Kidney (tissue), 22 donors: ENCODE measurements at places on chromosomes 7 and 10.

- no peak for DNase-seq
Observed at GRCh38 chr7:17661982-17662585, 278.2 kb downstream of the SNX13 start.

DNA sequence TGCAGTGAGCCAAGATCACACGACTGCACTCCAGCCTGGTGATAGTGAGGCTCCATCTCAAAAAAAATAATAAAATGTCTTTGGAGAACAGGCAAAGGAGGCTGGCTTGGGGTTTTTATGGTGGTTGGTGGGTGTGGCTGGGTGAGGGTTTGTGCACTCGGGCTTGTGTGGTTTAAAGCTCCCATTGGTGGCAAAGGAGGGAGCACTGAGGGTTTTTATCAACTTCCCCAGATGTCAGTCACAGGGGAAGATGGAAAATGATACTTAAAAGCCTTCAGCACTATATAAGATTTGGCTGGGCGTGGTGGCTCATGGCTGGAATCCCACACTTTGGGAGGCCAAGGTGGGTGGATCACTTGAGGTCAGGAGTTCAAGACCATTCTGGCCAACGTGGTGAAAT is 16.3 kb upstream of the RNF216 start:
- DNase-seq, result no peak

DNA sequence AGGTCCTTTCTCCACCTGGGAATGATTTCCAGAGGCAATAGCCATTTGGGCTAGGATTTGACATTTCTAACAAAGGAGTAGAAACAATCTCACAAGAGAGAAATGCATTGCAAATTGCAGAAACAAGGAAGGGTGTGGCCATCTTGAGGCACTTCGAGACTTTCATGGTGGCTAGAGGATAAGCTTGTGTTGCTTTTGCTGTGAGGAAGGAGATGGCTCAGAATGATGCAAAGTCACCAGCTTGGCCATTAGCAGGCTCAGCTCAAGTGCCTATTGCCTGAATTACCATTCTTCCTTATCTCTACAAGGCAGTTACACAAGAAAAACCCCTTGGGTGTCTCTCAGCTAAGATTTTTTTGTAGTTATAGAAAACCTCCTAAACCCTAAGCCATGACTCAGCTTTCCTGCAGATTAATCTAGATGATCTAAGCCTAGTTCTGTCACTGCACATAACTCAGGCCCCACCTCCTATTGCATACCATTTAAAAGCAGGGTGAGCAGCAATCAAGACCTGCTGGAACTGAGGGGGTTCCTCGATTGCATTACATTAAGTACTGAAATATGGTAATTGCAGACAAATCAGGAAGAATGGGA is 683.1 kb downstream of the NRG3 start:
- no peak for DNase-seq

- DNase-seq, result no peak
Observed at GRCh38 chr7:30429156-30429530, 49.4 kb downstream of the NOD1 start.

GRCh38 chr10:61627266-61627665 is 35.5 kb upstream of the CABCOCO1 start:
- DNase-seq, result no peak

DNA sequence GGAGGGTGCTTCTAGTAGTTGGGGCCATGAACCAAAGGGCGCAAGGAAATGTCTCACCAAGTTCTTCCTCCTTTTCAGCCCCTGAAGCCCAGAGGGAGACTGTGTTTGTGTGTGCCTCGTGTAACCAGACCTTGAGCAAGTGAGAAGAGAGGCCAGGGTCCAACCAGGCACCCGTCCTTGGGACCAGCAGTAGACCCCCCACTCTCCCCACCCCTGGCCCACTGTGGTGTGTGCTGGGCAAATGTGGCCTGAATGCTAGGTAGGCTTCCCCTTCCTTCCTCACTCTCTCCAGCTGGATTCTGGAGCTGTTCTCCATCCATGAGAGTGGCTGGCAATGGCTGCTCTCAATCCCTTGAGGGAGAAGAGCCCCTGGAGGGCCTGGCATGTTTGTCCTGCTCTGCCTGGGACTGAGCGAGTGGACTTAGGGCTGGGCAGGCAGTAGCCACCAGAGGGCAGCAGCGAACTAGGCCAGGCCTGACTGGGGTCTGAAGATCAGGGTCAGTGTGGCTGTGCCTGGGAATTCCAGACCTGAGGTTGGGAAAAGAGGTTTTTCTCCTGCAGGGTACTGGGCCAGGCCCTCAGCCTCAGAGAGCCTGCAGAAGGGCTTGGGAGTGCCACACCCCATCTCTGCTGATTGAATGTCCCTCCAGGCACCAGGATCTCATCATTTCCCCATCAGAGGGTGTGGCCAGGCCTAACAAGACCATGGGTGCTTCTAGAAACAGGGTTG is 12.5 kb downstream of the SFRP5 start:
- no peak for DNase-seq

GRCh38 chr10:70549962-70550458 is 52.5 kb downstream of the PRF1 start:
- peak; percentile 69 for DNase-seq

DNA sequence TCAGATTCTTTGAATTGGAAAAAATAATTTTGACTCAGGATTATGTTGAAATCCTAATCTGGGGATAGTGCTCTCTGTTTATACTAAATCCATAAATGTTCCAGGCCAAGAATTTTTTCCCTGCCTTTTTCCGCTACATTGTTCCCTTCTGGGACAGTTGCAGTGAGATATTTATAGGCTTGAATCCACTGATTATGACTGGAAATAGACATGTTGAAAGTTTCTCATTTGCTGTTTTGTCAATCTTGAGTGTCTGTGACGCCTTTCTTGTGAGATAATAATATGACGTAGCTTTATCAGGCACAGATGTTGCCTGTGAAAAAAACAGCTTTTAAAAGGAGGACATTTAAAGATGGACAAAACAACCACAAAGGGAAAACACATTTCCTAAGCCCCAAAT is 155.9 kb downstream of the ARID5B start:
- no peak for DNase-seq

GRCh38 chr7:102079140-102080018 is 207.3 kb upstream of the SH2B2 start:
- DNase-seq, result peak; percentile 39

DNA sequence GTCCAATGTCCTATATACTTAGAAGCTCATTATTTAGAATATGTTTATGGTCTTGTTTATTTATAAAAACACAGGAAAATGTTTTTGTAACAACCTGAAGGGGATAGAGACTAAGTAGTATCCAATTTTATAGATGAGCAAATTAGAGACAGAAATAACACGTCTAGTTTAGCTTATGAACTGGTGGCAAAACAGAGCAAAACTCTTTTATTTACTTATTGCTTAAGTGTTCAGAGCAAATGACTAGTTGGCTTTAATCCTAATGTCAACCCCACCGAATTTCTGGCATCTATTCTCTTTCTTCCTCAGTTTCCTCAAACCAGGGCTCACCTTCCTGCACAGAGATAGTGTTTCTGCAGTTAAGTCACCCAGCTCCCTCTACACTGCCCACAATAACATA is 792.8 kb downstream of the REEP3 start:
- no peak for DNase-seq

GRCh38 chr7:44072364-44073231 is 7.2 kb upstream of the PGAM2 start:
- peak; percentile 94 for DNase-seq

DNA sequence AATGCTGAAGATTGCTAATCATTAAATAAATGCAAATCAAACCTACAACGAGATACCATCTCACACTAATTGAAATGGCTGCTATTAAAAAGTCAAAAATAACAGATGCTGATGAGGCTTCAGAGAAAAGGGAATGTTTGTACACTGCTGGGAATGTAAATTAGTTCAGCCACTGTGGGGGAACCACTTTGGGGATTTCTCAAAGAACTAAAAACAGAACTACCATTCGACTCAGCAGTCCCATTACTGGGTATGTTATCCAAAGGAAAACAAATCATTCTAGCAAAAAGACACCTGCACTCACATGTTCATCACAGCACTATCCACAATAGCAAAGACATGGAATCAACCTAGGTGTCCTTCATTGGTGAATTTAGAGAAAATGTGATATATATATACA is 379.0 kb upstream of the CNTNAP2 start:
- DNase-seq, result no peak

DNA sequence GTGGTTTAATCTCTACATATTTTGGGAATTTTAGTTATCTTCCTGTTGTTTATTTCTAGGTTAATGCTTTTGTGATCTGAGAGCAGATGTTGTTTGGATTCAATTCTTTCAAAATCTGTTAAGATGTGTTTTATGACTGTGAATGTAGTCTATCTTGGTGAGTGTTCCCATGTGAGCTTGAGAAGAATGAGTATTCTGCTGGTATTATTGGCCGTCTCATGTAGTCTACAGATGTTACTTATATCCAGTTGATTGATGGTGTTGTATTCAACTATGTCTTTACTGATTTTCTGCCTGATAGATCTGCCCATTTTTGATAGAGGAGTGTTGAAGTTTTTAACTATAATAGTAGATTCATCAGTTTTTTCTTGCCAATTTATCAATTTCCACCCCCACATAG is 141.4 kb upstream of the FOXP2 start:
- DNase-seq, result no peak

DNA sequence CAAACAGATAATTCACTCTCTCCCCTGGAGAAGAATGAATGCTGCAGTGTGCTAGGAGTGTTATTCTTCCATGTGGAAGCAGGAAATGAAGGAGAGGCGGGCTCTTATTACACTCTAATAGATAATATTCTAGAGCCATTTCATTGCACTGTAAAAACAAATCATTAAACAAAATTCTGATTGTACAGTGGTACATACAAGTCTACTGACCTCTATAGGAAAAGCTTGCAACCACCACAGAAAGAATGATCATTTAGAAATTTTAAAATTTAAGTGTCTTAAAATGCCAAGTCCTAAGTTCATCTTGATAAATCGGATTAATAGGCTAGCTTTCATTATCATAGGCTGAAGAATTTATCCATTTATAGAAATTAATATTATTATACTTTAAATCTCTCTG is 960.3 kb upstream of the LRRN3 start:
- no peak for DNase-seq

- no peak for DNase-seq
Observed at GRCh38 chr10:98449287-98449686, 2.6 kb upstream of the HPS1 start.

GRCh38 chr10:71882813-71883659 is 32.0 kb upstream of the PSAP start:
- no peak for DNase-seq

- DNase-seq, result peak; percentile 89
Observed at GRCh38 chr7:235576-236395, 43.4 kb downstream of the FAM20C start.

DNA sequence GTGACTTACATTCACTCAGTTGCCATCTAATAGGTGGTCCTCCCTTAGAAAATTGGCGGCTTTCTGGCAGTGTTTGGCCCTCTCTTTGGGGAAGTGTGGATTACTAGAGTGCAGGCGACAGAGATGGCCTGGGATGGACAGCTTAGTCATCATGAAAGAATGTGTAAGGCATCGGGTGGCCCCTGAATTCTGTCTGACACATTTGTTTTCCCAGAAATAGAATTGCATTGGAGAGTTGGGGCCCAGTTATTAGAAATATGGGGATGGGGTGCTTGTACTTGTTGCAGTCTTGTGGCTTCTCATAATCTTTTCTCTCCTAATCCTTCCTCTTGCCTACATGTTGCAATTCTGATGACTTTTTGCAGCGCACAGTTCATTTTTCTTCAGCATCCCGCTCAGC is 13.8 kb downstream of the TCF7L2 start:
- DNase-seq, result no peak

GRCh38 chr10:119595676-119596515 is 868 bp downstream of the TIAL1 start:
- peak; percentile 59 for DNase-seq

- DNase-seq, result no peak
Observed at GRCh38 chr10:71832967-71833366, 18.1 kb downstream of the PSAP start.

GRCh38 chr10:90738885-90739284 is 119.0 kb downstream of the HTR7 start:
- DNase-seq, result no peak

DNA sequence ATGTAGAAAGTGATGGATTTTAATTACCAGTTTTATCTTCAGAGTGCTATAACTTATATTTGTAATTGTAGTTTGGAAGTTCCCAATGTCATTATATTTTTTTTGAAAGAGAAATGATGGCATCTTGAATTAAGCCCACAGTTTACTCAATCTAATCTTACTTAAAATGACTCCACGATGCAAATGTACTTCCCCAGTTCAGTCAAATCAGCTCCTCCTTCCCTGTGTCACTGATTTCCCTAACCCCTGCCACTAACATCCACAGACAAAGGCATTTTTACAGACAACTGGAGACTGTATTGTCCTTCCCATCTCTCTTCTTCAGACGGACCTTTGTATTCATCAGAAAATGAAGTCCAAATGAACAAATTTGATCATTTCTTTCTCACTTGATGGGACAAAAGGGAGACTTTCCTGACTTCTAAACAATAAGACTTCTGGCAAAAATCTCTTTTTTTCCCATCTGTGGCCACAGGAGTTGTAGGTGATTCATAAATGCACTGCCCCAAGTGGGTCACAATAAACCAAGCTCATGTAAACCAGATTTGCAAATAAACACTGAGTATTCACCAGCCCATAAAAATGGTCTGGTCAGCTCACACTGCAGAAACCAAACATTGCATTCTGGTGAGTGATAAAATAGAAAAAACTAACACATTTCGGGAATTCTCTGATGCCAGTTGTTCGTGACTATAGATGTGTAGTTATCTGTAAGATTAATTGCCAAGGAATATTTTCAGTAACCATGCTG is 162.9 kb downstream of the FANK1 start:
- DNase-seq, result no peak

DNA sequence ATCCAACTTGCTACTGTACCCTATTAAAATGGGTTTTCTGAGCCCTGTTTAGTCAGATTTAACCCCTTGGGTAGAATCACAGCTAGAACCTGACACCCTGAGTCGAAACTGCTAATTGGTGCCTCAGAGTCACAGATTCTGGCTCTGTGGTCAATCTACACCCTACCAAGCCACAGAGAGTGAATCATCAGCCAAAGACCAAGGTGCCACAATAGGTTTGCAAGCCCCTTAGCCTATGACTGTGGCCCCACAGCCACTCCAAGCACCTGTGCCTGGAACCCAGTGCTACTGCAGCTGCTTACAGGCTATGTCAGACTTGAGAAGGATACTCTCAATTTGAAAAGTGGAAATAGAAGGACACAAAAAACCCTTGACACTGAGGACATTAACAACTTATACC is 202.8 kb upstream of the KCND2 start:
- DNase-seq, result no peak

GRCh38 chr7:79876848-79877252 is 257.8 kb upstream of the GNAI1 start:
- no peak for DNase-seq

GRCh38 chr7:49852619-49853462 is 79.4 kb downstream of the VWC2 start:
- peak; percentile 64 for DNase-seq

DNA sequence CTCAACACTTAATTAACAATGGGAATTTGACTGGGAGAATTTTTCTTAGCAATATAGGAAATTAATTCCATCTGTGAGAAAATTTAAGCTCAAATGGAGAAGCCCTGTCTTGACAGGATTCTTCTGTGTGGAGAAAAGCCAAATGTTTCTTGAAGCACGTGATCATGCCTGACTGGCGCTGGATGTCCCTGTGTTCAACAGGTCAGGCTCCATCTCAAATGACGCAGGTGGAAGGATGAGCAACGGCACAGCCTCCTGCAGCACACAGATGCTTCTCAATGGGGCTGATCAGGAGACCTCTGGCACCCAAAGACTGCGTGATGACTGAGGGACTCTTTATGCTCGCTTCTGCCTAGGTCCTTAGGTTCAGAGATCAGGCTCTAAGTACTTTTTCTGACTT is 143.8 kb downstream of the RSU1 start:
- no peak for DNase-seq
